ENCODE measurements at places on chromosomes 2 and 18. TPM values are rescaled to one million over a fixed set of nuclear protein-coding genes. Genes with fewer than 3 reads are reported as not detected.

The HTR2B gene
- 0.61 TPM for total RNA-seq

The DSC1 gene
- not detected for total RNA-seq

The TRAF3IP1 gene
- total RNA-seq, result 9.4 TPM

The CPO gene
- not detected for total RNA-seq

The MBD2 gene
- 47.0 TPM for total RNA-seq

The GPR39 gene
- 15.3 TPM for total RNA-seq

The IL36RN gene
- total RNA-seq, result not detected

The TXNDC2 gene
- total RNA-seq, result 0.12 TPM

The SPDYA gene
- total RNA-seq, result 0.24 TPM

The KCNJ13 gene
- not detected for total RNA-seq

The KATNAL2 gene
- 6.8 TPM for total RNA-seq

The TGFA gene
- total RNA-seq, result 0.49 TPM

The SLC4A3 gene
- total RNA-seq, result 6.0 TPM

The ZNF532 gene
- total RNA-seq, result 43.7 TPM

The NFATC1 gene
- 3.2 TPM for total RNA-seq

The HOXD3 gene
- total RNA-seq, result 22.4 TPM

The CRYGC gene
- total RNA-seq, result not detected

The VIL1 gene
- total RNA-seq, result under 0.01 TPM

The ZSWIM2 gene
- 0.81 TPM for total RNA-seq

The PMAIP1 gene
- 7.5 TPM for total RNA-seq

The NR4A2 gene
- total RNA-seq, result 0.49 TPM

The TMEM247 gene
- not detected for total RNA-seq

The THADA gene
- 21.3 TPM for total RNA-seq

The NEU2 gene
- total RNA-seq, result not detected

Data from hair follicle dermal papilla cell (primary cell).